ENCODE measurements at places on chromosomes 7 and 10.

- DNase-seq, result no peak
These were observed 354.6 kb upstream of the PLXDC2 start for GRCh38 chr10:19461588-19461987.

GRCh38 chr10:30384701-30385201 is 35.7 kb upstream of the MTPAP start:
- DNase-seq, result no peak

GRCh38 chr10:77042706-77043419 is 594.7 kb downstream of the KCNMA1 start:
- no peak for DNase-seq

DNA sequence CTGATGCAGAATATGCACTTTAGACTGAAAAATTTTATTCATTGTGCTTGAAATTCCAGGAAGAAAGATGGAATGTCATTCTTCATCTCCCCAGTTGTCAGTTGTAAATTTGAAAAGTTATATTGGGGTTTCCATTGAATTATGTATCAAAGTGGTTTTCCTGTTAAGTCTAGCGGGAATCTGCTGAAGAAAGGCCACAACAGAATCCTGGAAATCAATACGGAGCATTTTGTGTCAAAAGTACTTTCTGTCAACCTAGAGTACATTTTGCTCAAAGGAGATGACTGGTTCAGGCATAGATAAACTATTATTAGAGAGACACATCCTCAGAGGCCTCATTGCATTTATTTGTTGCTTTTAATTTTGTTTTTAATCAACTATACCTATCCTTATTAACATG is 538.2 kb upstream of the SEMA3D start:
- no peak for DNase-seq

- no peak for DNase-seq
These were observed 109.8 kb downstream of the GLCCI1 start for GRCh38 chr7:8078418-8078817.

All from activated effector memory CD4-positive, alpha-beta T cell treated with anti-CD3 and anti-CD28 coated beads, Interleukin-2, amount 50 U/mL, for 16 hours (primary cell).